ENCODE measurements at places on chromosomes 3 and 15.

DNA sequence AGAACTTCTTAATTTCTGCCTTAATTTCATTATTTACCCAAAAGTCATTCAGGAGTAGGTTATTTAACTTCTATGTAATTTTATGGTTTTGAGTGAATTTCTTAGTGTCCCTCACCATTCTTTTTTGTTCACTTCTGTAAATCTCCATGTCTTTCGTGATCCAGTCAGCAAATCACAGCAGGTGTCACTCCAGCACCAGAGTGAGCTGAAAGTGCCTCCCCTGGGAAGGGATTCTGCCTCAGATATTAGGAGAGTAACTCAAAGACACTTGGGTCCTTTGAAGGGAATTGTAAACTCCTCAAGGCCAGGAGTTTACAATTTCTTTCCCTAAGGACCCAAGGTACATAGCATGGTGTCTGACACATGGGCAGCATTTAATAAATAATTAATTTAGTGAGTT lies 207.6 kb upstream of the AZI2 start:
- no peak for DNase-seq

- no peak for DNase-seq
These were observed 183.2 kb downstream of the NEK10 start for GRCh38 chr3:27186013-27186412.

DNA sequence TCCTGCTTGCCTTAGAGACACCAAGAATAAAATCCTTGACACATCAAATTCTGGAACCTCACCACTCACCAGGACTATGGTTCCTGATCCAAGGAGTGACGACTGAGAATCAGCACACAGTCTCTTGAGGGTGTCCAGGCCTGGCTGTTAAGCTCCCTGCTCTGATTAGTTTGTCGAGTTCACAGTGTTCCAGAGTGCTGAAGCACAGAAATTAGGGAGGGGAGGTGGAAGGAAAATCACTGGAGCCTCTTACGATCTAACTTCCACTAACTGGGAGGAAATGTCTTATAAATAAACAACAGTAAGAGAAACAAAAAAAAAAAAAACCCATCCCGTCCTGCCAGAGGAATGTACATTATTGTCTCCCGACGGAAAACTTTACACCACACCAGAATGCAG lies 330.2 kb downstream of the TIGIT start:
- DNase-seq, result no peak

DNA sequence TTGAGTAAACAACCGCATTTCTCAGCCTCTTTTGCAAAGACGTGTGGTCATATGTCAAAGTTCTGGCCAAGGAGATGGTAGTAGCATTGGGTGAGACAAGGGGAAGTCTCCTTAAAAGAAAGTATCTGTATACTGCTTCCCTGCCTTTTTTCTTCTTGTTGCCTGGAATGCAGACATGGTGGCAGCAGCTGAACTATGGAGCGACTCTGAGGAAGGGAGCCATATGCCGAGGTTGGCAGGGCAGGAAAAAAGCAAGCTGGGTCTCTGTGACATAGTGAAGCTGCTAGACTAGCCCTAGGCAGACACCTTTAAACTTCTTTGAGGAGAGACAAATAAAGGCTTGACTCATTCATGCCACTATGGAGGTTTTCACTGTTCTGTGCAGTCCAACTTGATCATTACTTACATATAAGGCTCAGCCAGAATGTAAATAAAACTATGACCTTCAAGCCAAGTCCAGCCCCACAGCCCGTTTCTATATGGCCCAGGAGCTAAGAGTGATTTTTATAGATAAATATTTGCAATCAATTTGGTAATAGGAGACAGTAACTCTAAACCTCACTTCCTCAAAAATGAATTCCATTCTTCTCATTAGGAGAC lies 30.6 kb upstream of the PRICKLE2 start:
- no peak for DNase-seq

DNA sequence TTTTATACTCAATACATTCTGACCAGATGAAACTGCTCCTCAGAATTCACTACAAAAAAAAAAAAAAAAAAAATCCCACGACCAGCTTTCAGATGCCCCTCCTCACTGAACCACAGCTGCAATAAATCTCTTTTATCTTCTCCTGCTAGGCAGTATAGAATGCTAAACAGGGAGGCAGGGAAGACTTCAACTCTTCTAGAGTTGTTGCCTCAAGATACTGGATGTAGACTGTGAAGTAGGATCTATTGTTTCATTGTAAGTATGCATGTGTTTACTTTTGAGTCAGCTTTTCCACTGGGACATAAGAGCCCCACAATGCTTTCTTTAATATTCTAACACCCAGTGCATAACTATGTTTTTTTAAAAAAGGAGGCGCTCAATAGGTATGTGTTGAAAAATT lies 401.4 kb downstream of the TBL1XR1 start:
- no peak for DNase-seq

DNA sequence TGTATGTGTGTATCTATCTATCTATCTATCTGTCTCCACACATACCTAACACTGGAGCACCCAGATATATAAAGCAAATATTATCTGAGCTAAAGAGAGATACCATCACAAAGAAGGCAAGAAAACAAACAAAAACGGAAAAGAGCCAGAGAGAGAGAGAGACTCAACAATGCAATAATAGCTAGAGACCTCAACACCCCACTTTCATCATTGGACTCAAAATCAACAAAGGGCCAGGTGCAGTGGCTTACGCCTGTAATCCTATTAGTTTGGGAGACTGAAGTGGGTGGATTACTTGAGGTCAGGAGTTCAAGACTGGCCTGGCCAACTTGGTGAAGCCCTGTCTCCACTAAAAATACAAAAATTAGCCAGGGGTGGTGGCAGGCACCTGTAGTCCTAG lies 23.4 kb downstream of the NCBP2 start:
- no peak for DNase-seq

GRCh38 chr15:66767240-66767659 lies 65.2 kb downstream of the SMAD6 start:
- DNase-seq, result no peak

GRCh38 chr3:48567090-48567489 lies 3.5 kb upstream of the UCN2 start:
- DNase-seq, result no peak

DNA sequence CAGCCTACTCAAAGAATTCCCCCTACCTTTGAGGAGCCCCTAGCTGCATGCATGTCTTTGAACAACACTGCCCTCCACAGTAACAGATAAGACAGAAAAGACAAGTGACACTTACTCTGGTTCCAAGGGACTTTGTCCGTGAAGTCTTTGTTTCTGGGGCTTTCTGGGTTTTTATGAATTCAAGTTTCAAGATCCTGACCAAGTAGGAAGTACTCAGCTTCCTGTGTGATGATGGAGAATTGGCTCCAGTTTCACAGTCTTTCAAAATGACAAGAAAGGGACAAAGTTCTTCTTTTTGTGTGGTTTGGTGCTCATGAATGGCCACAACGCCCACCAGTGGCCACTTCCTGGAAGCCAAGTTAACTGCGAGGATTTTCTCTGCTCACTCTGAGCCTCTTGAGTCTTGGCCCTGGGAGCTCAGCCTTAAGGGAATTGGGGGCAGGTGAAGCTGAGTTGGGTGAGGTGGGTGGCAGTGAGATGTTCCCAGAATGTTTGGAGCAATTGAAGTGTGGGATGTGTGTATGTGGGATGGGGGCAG lies at the start of gene CCR1:
TSS of gene CCR1 (minus strand) at position 147 of the 538 bp plus-strand sequence. CDS start 4,000 bp downstream, outside the sequence.
- DNase-seq, result no peak

- no peak for DNase-seq
These were observed 115.6 kb downstream of the FNDC3B start for GRCh38 chr3:172154768-172155664.

DNA sequence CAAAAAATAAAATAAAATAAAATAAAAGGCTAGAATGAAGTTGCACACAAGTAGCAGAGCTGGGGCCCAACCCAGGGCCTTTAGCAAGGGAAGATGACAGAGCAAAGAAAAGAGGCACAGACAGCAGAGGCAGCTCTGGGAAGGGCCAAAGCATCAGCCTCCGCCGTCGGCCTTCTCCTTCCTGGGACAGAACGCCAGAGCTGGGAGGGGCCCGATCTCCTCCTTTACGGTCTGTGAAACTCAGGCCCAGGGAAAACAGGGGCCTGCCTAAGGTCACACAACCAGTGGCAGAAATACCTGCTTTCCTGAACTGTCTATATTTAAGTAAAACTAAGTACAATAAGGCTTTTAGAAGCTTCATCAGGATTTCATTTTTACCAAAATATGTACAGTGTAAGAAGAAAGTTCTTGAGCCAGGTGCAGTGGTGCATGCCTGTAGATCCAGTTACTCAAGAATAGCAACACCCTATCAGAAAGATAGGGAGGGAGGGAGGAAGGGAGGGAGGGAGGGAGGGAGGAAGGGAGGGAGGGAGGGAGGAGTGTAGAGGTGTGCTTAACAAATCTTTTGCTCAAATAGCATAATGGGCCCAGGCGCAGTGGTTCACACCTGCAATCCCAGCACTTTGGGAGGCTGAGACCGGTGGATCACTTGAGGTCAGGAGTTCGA lies 43.0 kb upstream of the MUC4 start:
- DNase-seq, result no peak

DNA sequence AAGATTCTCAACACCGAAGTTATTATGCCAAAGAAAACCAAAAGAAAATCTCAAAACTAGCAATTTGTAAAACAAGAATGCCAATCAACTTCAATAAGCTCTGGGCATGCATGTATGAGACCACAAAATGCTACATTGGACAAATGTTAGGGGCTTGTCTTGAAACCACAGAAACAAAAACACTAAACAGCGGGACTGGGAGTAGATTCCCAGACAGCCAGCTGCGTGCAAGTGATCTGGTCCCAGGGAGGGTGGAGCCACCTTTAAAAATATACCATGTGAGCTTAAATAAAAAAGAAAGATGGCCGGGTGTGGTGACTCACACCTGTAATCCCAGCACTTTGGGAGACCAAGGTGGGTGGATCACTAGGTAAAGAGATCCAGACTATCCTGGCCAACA lies 163.6 kb upstream of the PRICKLE2 start:
- DNase-seq, result no peak

GRCh38 chr3:24363242-24363641 lies 131.4 kb downstream of the THRB start:
- DNase-seq, result no peak

GRCh38 chr3:114714957-114715460 lies 421.2 kb downstream of the TIGIT start:
- DNase-seq, result no peak

DNA sequence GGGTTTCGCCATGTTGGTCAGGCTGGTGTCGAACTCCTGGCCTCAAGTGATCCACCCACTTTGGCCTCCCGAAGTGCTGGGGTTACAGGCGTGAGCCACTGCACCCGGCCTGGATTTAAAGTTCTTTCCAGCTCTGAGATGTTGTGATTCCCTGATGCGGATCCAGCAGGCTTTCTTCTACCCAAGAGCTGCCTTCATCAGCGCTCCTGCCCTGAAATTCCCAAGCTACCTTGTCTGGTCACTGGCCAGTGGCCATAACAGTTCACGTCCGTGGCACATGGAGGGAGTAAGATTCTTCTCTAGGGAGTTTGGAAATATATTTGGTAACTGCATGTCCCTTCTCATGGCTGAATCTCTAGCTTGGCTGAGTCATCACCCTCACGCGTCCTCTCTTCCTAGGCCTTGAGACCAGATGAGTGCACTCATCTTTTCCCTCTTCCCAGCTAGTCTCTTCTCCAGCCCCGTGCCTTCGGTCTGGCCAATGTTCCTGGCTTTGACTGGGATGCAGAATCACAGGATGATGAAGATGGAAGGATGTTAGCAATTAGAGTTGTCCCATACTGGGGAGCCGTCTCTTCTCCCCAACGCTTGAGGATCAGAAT lies 29.8 kb upstream of the APOD start:
- DNase-seq, result no peak

DNA sequence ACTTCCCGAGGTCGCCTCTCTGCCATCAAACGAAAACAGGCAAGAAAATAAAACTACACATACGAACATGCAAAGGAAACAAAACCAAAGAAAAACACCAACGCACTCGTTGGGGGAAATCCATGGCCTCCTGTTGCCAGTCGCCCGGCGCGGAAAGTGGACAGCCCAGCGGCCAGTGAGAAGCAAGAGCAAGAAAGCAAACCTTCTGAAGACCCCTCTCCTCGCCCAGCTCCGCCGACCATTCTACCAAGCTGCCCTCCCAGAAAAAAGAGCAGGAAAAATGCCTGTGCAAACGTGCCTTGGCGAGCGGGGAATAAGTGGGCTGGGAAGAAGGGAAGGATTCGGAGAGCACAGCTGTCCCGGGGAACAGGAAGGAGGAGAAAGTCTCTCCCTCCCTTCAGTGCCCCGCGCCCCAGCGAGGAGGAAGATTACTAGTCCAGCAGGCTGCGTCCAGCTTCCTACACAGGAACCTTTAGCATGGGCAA lies 802 bp upstream of the NECTIN3 start:
- peak; percentile 56 for DNase-seq

DNA sequence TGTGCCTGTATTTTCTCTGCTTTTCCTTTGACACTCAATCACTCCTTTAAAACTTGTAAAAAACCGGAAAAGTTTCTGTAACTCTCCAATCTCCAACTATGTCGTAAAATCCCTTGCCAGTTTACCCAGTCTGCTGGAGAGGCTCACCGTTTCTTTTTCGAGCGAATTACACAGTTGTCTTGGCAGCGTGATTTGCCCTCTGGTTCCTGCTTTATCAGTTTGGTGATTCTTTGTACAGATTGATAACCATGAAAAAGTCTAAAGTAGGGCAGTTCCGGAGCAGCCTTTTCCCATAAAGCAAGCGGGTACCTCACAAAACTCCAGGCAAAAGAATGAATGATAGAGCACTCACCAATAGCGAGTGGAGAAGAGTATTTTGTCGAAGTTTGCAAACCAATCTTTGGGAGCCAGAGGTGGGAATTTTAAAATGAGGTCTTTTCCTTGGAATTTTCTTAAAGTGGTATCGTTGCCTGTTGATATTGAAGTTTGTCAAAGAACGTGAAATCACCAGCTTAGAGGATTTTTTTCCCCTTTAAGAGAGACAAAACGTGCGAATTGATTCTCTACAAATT lies at the start of gene TTC23:
TSS of gene TTC23 (minus strand) at position 312 of the 572 bp plus-strand sequence. CDS start 20,869 bp downstream, outside the sequence.
- no peak for DNase-seq

DNA sequence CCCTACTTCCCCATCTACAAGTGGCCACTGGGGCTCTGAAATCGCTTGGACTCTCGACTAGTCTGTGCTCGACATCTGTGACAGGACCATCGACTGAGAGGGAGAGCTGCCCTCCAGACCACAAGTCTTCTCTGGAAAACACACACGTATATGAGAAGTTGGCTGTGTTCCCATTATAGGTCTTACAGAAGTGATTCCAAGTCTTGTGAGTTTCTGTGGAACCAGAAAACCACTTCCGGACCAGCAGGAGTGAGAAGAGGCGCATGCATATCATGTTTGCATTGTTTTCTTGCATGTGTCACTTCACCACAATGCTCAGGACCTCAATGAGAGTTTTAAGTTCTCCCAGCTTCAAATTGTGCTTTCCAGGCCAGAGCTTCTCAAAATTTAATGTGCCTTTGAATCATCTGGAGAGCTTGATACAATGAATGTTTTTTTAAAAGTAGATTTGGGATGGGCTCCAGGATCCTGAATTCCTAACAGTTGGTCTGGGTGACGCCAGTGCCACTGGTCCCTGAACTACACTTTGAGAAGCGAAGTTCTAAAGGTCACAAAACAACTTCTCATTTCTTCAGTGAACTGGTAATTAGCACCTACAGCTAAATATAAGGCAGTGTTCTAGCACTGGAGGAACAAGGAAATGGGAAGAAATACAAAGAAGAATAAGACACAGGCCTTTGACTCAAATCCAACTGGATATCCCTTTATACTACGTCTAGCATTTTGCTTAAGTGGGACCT lies 15.7 kb downstream of the LIPC start:
- no peak for DNase-seq
